Activated gamma-delta T cell treated with Interleukin-2 at 50 U/mL for 16 hours (primary cell): ENCODE measurements at places on chromosomes 6 and 20.

- DNase-seq, result no peak
These were observed 16.5 kb upstream of the UBE2J1 start for GRCh38 chr6:89368999-89369398.

- no peak for DNase-seq
These were observed 9.4 kb upstream of the DSTN start for GRCh38 chr20:17560344-17561074.

- no peak for DNase-seq
These were observed 422.5 kb upstream of the RGS17 start for GRCh38 chr6:153553627-153554026.

GRCh38 chr6:136873748-136874147 is 48.4 kb upstream of the SLC35D3 start:
- no peak for DNase-seq

- DNase-seq, result no peak
These were observed 3.6 kb upstream of the ADGRG6 start for GRCh38 chr6:142297996-142298753.

DNA sequence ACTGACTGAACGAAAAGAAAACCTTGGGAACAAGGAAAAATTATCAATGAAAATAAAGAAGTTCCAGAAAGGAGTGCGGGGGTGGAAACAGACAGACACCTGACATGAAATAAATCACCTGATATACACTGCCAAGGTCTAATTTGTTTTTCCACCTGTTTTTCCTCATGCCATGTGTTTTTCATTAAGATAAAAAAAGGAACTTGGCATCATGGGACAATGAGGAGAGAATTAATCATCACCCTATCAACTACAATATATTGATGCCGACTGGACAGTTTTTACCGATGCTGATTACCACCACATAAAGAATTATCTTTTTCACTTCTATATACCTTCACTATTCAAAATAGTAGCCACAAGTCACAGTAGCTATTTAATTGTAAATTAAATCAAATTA is 233.2 kb downstream of the ARHGAP18 start:
- no peak for DNase-seq

- DNase-seq, result no peak
These were observed 15.8 kb downstream of the NFATC2 start for GRCh38 chr20:51526754-51527153.
